ENCODE measurements at places on chromosomes 1 and 21.

DNA sequence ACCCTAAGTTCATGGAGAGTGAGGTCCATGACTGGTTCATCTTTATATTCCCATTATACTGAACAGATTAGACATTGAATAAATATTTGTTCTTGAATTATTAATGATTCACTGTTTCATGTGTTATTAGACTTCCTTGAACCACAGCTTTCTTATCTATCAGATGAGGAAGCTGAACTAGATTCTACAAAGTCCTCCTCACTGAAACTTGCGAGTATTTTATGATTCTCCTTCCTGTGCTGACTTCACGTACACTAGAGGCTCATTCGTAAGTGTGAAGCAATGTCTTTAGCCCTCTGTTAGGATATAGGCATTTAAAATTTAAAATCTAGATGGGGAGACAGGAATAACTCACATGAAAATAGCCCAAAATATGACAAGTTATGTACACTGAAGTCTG, 95.6 kb upstream of the IRF2BP2 start:
- no peak for DNase-seq

DNA sequence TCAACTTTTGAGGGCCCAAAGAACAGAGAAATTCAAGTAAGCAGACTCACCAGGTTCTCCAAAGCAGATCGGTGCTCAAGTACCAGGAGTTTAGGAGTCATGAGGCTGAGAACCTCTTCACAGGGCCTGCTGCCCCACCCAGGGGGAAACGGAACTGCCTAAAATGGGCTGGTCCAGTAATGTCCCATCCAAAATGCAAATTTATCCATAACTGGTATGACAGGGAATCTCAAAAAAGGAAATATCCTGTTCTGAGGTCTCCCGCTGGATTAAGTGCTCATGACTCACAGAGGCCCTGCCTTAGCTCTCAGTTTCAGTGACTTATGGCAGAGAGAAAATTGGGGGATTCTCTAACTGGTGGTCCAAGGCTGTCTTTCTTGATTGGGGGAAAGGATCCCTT, 9.3 kb downstream of the SPRR2G start:
- DNase-seq = no peak

- no peak for DNase-seq
Observed at GRCh38 chr21:41411449-41412089, 14.5 kb upstream of the MX1 start.

- no peak for DNase-seq
Observed at GRCh38 chr1:207763091-207763490, 11.2 kb downstream of the CD46 start.

DNA sequence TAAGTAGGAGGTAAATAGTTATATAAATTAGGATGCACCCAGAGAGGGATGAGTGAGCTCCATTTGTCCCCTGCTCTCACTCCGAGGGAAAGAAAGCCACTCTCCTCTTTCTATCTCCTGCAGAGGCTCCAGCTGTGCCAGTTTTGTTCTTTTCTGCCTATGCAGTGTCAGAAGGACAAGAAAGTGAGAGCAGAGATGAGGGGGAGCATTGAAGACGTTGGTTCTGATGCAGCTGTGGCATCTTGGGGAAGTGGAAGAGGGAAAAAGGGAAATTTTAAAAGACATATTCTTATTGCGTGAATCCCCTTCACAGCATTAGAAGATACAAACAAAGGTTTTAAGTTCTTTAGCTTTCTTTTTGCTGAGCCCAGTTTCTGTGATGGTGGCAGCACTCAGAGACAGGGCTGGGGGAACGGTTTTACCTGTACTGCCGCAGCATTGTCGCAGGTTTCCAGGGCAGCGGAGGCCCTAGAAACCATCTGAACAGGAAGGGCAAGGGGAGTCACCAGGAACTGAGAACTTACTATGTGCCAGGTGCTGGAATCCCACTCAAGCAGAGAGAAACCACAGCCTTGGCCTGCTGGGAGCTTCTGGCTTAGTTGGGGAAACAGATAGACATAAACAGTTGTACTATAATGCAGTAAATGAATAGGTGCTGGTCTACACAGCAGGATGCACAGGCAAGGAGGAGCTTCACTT, 44.9 kb upstream of the USP24 start:
- no peak for DNase-seq

- no peak for DNase-seq
Observed at GRCh38 chr1:248884632-248885295, 21.3 kb upstream of the PGBD2 start.

DNA sequence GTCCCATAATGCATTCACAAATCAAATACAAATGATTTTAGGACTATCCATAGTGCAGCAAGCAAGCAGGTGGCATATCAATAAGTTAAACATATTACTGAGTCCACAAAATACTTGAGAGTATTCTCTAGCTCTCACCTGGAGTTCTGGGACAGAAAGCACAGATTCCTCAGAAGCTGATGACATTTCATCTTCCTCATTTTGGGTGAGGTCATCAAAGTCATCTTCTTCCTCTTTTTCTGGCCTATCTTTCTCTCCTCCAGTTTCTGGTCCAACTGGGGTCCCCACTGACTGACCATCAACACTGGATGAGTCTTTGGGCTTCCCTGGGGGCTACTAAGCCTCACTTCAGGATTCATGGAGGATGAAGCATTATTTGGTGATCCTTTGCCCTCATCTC, 38.9 kb downstream of the YY1AP1 start:
- no peak for DNase-seq

- DNase-seq = no peak
Observed at GRCh38 chr1:100793659-100794058, 74.1 kb downstream of the VCAM1 start.

- no peak for DNase-seq
Observed at GRCh38 chr1:36881541-36881940, 152.8 kb downstream of the GRIK3 start.

GRCh38 chr1:112866151-112866550, 89.8 kb downstream of the SLC16A1 start:
- DNase-seq = peak; percentile 30

GRCh38 chr1:83512373-83513193, 486.3 kb downstream of the TTLL7 start:
- DNase-seq = no peak

DNA sequence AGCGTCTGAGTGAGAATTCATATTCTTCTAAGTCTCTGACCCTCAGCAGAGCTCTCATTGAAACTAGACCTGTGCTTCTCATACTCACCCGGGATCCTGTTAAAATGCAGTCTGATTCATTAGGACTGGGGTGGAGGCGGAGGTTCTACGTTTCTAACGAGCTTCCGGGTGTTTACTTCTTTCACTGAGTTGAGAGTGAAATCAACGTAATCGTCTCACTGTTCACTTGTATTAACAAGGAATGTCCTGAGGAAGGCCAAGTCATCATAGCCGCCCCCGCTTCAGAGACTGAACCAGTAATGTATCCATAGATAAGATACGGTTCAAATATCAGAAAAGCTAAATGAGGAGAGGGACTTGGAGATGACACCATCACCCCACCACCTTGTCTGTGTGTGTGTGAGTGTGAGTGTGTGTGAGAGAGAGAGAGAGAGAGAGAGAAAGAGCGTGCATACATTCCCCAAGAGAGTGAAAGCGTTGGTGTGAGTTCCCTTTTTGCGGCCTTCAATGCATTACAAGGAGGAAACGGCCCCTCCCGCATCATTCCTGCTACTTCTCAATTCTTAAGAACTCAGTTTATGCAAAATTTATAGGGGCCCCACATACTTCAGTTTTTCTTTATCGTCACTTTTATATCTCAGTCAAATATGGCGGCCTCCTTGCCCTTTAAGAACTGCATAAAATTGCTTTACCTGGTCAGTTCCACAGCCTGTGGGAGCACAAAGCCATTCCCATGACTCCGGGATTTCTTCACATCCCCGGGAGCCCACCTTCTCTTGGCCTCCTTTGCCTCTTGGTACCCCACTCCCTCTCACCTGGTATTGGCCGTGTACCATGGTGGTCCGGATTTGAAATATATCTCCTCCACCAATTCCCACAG, 19.8 kb downstream of the KMO start:
- no peak for DNase-seq

- no peak for DNase-seq
Observed at GRCh38 chr1:183306317-183307042, 111.7 kb downstream of the NMNAT2 start.
